ENCODE measurements at places on chromosomes 16 and 17.

DNA sequence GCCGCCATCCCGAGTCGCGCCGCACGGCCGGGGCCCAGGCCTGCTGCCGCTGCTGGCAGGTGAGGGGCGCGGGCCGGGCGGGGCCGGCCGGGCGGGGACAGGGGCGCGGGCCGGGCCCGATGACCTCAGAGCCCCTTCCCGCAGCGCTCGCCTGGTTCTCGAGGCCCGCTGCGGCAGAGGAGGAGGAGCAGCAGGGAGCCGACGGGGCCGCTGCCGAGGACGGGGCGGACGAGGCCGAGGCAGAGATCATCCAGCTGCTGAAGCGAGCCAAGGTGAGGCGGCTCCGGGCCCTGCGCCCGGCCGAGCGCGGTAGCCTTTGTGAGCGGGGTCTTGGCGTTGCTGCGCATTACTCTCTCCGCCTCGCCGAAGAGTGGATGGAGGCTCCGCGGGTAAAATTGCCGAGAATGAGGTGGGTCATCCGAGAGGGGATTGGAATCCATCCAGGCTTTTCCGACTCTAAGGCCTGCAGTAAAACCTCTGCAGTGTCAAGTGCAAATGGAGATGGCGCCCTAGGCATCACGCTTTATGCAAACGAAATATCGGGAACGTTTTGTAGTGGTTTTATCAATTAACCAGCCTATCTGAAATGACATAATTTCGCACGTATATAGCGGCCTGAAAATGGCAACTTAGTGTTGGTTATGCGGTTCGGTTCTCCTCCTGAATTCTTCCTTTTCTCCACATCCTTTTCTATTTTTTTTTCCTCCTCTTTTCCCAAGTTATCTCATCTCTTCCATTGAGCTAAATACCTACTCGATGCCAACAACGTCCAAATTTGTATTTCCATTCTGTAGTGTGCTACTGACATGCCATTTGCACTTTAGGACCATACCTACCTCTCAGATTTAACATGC lies 577 bp downstream of the TTC19 start:
- peak; percentile 20 for DNase-seq

DNA sequence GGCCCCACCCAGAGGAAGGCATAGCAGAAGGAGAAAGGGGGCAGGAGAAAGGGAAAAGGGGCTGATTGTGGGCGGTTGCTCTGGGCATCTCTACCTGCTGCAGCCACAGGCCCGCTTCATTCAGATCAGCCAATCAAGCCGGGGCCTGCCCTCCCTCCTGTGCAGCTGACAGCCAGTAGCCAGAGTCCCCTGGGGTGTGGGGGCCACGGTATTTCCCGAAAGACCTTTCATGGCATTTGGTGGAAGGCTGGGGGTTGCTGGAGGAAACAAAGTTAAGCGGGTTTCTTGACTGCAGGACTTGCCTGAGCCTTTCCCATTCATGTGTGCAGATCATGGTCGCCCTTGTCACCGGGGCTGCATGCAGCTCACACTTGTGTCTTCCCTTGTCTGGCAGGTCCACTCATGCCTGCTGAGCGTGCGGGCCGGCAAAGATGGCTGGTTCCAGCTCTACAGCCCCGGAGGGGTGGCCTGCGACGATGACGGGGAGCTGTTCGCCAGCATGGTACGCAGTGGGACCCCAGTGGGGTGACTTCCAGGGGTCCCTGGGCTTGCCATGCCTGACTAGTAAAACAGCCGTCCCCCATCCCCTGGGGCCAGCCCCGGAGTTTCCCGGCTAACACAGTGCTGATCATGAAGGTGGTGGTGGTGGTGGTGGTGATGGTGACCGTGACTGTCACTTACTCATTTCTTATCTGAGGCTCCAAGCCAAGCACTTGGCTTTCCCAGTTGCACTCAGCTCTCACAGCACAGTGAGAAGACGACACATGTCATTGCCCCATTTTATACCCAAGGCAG lies 82.7 kb upstream of the PLCG2 start:
- DNase-seq = no peak

- no peak for DNase-seq
Observed at GRCh38 chr17:50443505-50443974, 17.5 kb downstream of the ACSF2 start.

GRCh38 chr17:63278728-63279442 lies 167.2 kb downstream of the CYB561 start:
- DNase-seq = no peak

- DNase-seq = no peak
Observed at GRCh38 chr16:64225696-64226095, 896.2 kb downstream of the CDH11 start.

DNA sequence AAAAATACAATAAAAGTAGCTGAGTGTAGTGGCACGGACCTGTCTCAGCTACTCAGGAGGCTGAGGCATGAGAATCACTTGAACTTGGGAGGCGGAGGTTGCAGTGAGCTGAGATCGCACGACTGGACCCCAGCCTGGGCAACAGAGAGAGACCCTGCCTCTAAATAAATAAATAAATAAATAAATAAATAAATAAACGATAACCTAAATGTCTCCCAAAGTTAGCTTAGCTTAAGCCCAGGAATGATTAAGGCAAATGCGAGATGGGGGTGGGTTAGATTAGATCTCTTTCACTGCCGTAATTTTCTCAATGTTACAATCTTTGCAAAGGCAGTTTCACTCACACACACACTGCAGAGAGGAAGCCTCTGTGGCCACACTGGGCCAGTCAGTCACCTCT lies 46.7 kb downstream of the WSB1 start:
- no peak for DNase-seq

DNA sequence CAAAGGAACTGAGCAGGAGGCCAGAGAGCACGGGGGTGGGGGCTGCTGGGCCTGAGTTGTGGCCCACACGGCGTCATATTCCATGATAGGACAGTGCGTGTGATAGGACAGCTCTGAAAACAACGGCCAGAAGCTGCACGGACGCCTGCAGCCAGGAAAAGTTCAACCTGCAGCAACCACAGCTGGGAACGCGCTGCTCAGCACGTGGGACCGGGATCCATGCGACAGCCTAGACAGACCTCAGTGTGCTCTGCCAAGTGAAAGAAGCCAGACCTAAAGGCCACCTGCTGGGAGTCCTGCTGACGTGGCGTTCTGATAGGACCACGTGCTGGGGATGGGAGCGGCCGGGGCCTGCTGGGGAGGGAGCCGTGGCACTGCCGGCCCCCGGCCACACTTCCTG lies 21.6 kb downstream of the CTU2 start:
- no peak for DNase-seq

DNA sequence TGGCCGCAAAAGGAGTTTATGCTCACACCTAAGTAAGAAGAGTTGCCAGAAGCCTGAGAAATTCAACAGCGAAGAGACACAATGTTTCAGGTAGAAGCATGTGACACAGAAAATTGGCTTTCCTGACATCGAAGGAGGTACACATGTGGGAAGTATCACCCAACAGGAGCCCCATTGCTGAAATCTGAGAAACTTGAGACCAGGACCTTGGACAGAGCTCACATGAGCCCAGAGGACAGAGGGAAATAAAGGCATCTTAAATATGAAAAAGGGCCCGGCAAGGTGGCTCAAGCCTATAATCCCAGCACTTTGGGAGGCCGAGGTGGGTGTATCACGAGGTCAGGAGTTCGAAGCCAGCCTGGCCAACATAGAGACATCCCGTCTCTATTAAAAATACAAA lies 304.1 kb upstream of the C16orf82 start:
- DNase-seq = no peak

GRCh38 chr17:13283606-13284005 lies 265.8 kb upstream of the ELAC2 start:
- DNase-seq = no peak

GRCh38 chr16:30094541-30095165 lies 1.4 kb downstream of the YPEL3 start:
- DNase-seq = no peak

GRCh38 chr16:57106767-57107166 lies 14.4 kb downstream of the CPNE2 start:
- DNase-seq = no peak

GRCh38 chr17:58587713-58588117 lies 73.3 kb upstream of the MTMR4 start:
- DNase-seq = peak; percentile 3

- DNase-seq = no peak
Observed at GRCh38 chr16:3057181-3058138, 8.0 kb upstream of the IL32 start.

- DNase-seq = no peak
Observed at GRCh38 chr17:47800686-47801085, 20.9 kb downstream of the OSBPL7 start.

- no peak for DNase-seq
Observed at GRCh38 chr17:49438436-49439278, 24.0 kb upstream of the PHB1 start.

DNA sequence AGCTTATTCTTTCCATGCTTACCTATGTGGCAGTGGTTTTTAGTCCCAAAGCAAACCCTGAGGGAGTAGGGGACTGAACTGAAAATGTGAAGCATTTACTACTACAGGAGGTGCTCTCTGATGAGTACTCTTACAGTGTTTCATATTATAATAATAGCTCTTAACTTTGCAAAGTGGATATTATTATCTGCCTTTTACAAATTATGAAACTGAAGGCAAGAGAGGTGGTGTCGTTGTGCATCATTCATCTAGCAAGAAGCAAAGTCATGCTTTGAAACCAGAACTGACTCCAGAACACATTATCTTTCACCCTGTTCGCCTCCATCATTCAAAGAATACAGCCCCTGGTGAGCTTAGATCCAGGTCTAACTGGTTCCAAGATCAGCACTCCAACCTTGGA lies 8.2 kb upstream of the KCNH6 start:
- DNase-seq = no peak

DNA sequence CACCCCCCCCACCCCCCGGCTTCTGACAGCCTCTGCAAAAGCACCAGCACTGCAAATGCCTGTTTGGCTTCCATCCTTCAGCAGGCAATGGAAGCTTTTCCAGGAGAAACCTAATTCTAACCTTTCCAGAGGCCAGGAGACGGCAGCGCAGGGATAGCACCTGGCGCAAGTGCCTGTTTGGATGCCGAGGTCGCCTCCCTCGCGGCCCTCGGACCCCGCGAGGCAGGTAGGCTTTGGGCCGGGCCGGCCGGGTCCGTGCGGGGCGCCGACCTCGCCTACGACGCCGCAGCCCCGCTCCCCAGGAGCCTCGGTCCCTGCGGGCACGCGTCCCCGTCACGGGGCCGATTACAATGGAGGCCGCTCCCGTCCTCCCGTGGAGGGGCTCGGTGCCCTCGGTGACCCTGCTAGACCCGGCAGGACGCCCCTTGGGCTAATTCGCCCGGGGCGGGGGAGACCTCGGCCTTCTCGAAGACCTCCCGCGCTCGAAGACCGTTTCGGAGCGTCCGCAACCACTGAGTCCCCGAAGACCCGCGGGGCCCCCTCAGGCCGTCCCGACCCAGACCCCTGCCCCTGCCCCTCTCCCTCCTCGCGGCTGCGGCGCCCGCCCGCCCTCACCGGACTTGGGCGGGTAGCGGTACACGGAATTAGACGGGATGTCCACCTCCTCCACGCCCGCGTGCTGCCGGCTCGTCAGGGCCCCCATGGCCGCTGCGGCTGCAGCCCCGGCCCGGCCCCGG lies 587 bp downstream of the RNF157 start:
- no peak for DNase-seq

GRCh38 chr16:23485841-23486240 lies 24.5 kb downstream of the GGA2 start:
- no peak for DNase-seq

- DNase-seq = no peak
Observed at GRCh38 chr17:37523715-37524219, 34.1 kb downstream of the DUSP14 start.

- DNase-seq = no peak
Observed at GRCh38 chr16:87789437-87790291, 23.9 kb upstream of the KLHDC4 start.

GRCh38 chr17:8018436-8018835 lies 16.0 kb downstream of the GUCY2D start:
- DNase-seq = no peak

GRCh38 chr17:67369676-67370075 lies 3.3 kb upstream of the PSMD12 start:
- DNase-seq = no peak

- no peak for DNase-seq
Observed at GRCh38 chr17:30761060-30761459, 63.4 kb downstream of the CRLF3 start.

DNA sequence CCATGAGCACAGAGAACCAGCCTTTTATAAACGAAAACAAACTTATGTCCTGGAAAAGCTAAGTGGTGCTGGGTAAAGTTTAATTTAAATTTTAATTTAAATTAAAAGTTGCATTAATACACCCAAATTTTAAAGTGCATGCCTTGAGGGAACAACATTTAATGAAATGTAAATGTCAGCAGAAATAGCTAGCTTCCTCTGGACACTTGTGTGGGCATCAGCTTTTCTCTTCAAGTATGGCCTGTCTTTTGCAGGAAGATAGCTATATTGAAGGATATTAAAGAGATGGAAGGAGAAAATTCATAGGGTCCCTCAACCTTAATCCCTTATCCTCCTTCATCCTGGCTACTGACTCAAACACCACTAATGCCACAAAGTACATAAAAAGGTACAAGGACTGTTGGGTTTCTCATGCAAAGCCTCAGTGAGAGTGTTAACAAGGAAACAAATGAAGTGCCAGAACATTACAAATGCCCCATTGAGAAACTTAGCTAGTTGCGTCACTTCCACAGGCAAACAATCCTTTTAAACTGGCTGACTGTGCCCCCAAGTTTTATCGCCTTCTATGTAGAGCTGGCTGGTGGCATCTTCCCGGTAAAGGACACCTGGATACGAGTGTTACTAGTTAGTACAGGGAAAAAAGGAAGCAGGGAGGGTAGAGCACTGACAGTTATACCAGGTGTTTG lies 14.1 kb downstream of the PHF12 start:
- peak; percentile 43 for DNase-seq

- DNase-seq = no peak
Observed at GRCh38 chr17:16258901-16259300, 41.9 kb downstream of the PIGL start.

DNA sequence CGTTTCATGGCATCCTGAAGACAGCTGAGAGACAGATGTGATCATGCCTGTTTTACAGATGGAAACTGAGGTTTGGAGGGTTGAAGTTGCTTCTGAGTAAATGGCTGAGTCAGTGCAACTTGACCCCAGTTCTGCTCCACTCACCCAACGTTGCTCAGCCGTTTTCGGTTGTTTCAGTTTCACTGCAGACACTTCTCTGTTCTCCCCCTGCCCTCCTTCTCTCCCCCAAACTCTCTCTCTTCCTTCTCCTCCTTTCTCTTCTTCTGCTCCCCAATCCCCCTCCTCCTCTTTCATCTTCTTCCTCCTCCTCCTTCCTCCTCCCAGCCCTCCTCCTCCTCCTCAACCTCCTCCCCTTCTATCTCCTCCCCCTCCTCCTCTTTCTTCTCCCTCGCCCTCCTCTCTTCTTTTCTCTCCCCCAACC lies 9.4 kb upstream of the CEP20 start:
- no peak for DNase-seq

- DNase-seq = no peak
Observed at GRCh38 chr16:75099738-75100602, 16.6 kb downstream of the LDHD start.

GRCh38 chr17:48578616-48579470 lies 693 bp upstream of the HOXB4 start:
- no peak for DNase-seq

GRCh38 chr16:9136596-9136995 lies 45.2 kb downstream of the HAPSTR1 start:
- DNase-seq = no peak
